Stimulated activated CD4-positive, alpha-beta T cell treated with anti-CD3 and anti-CD28 coated beads, Interleukin-1b, Interleukin-23, amount 100 ng/mL, for 48 hours (primary cell): ENCODE measurements at places on chromosomes 12 and 14.

GRCh38 chr12:113095405-113095804 lies 38.9 kb downstream of the DTX1 start:
- DNase-seq = no peak

DNA sequence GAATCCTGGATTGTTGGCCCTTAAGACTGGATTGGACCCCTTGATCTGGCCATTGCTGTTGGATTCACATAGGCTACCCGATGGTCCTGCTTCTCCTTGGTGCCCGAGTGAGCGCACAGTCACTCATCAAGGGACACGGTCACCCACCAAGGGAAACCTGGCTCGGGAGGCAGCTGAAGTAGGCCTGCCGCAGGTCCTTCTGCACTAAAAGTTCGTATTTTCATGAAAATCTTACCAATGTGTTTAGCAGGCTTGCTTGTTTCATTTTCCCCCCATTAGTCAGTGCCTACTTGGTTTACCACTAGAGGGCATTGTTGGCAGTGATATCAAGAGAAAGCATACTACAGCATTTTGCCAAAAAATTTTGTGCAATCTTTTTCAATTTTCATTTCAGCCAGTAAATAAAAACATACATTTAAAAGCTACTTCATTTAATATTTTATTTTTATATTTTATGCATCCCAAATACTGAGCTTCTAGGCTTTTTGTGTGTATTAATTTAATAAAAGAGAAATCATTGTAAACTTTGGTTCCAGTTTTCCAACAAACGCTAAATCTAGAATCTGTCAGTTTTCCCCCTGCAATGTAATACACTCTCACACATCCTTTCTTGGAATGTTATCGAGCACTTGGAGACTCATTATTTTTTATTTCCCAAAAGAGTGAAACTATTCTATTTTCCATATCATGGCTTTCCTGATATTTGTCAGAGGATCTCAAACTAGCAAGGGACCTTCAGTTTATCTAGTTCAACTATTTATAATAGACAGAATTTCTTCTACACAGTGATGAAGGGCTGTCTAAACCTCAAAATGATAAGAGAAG lies 116.7 kb downstream of the LMNTD1 start:
- no peak for DNase-seq

DNA sequence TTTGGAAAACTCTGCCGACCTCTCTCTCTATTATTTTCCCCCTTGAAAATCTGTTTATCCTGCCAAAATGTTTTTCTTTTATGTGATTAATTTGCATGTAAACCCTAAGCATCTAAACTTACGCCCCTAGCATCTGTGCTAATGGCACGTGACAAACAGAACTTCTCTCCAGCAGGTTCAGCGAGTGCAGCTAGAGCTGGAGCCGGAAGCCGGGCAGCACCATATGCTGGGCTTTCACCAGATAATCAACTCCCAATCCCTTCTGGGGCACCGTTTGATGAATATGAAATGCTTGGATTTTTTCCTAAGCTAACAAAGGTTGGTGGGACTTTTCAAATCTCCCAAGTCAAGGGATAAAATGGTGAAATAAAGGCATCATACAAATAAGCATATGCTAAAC lies 667.5 kb upstream of the TMEM132C start:
- DNase-seq = no peak

GRCh38 chr12:106519607-106520021 lies 63.2 kb upstream of the RFX4 start:
- DNase-seq = no peak

DNA sequence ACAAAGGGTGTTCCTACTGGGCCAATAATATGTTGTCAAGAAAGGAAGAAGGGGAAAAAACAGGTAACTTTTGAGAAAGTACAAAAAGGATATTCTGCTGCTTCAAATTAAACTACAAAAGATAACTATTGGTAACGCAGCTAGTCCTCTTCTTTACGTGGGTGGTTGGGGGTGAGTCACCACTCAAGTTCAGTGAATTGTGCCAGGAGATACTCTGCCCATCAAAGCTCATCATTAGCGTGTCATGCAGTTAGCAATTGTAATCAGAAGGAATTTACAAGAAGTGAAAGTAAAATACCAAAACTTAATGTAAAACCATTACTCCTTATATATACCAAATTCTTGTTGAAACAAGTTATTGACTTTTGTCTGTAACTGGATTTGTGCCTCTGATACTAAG lies 342.0 kb downstream of the NPAS3 start:
- no peak for DNase-seq
